NCI-H1048 (cell line): ENCODE measurements at places on chromosomes 1 and 21.

DNA sequence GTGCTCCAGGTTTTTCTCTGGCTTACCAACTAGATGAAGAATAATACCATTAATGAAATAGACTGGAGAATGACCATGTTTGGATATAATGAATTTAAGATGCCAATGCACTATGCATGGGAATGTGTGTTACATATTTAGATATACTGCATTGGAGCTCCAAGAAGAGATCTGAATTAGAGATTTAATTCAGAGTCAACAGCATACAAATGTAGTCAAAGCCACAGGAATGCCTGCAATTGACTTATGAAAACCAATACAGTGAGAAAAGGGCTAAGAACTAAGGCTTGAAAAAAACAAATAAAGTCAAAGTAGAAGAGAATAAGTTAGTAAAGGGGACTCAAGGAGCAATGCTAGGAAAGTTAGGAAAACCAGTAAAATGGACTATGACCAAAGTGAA is 59.1 kb downstream of the USP24 start:
- DNase-seq: no peak

- no peak for DNase-seq
Observed at GRCh38 chr1:231690059-231690458, 63.5 kb downstream of the DISC1 start.

DNA sequence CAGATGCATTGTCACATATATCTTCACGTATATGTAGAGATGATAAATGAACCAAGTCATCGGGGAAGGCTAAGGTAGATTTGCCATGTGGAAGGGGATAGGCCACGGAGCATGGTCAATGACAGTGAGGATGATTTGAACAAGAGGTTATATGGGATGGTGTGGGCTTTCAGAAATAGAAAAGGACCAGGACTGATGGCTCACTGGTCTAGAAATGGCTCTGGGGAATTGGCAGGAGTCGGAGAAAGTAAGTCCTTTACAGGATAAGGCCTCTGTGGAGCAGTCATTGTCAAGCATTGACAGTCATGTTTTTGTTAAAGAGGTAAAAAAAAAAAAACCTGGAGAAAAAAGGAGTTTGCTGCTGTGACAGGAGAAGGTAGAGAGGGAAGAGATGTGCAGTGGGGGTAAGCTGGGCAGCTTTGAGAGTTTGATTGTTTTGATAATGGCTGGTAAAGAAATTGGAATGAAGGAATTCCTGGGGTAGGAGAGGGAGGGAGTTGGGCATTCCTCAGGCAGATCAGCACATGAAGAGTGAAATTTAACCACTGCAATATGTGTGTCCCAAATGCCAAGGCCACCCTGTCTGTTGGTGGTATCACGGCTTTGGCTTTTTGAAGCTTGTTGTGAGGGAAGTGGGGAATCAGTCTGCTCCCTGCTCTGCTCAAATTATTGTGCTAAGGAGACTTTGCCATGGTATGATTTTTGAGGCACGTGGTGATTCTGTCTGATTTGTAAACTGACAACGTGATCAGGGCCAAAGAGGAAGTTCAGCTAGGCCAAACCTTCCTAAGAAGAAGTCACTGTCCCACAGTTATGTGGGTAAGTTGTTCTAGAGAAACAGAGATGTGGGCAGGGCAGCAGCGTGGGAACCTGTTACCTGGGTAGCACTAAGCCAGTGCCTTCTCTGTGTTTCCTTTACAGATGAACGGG is 26.0 kb downstream of the MACF1 start:
- DNase-seq: no peak

DNA sequence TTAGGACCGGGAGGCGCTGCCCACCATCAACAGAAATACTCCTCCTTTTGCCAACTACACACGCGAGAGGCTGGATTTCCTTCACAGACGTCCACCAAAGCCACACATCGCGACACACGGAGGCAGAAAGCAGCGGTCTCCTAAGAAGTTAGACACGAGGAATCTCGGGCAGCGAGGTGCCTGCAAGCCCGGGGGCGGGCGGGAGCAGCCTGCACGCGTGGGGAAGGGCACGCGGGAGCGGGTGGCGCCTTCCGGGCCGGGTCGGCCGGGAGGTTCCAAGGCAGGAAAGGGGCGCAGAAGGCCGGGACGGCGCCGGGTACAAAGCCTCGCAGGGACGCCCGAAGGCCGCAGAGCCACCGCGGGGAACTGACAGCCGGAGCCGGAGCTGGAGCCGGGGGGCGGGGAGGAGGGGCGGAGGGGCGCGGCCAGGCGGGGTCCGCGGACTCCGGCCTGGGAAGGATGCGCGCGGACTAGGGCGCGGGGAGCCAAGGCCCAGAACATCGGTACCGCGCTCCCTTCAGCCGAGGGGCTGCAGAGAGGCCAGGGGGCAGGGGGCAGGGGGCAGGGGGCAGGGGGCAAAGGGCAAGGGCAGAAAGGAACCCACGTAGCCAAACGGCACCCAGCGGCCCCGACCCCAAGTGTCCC is 722 bp downstream of the NPHP4 start:
- no peak for DNase-seq

GRCh38 chr1:234721476-234722269 is 111.7 kb upstream of the IRF2BP2 start:
- DNase-seq: no peak

GRCh38 chr1:244165701-244166100 is 114.6 kb downstream of the ZBTB18 start:
- no peak for DNase-seq

DNA sequence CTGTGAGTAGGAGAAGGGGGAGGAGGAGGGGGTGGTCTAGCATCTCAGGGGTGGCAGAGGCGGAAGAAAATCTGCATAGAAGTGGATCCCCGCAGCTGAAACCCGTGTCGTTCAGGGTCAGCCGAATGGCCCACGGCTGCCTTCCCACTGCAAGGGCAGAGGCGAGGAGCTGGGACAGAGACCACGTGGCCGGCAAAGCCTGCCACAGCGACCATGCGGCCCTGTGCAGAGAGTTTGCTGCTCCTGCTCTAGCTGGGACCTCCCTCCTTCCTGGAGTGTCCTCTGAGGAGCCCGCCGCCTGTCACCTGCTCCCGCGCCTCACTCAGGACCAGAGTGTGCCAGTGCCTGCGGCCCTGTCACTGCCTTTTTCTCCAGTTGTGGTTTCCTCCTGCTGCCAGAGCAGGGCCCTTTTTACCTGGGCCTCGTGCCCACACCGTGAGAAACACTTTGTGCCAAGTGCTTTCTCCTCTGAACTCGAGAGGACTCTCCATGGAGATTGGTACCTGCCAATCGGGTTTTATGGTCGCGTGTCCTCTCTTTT is 5.4 kb upstream of the TRPM2 start:
- no peak for DNase-seq

- DNase-seq: no peak
Observed at GRCh38 chr1:244868484-244869363, 4.4 kb upstream of the HNRNPU start.

DNA sequence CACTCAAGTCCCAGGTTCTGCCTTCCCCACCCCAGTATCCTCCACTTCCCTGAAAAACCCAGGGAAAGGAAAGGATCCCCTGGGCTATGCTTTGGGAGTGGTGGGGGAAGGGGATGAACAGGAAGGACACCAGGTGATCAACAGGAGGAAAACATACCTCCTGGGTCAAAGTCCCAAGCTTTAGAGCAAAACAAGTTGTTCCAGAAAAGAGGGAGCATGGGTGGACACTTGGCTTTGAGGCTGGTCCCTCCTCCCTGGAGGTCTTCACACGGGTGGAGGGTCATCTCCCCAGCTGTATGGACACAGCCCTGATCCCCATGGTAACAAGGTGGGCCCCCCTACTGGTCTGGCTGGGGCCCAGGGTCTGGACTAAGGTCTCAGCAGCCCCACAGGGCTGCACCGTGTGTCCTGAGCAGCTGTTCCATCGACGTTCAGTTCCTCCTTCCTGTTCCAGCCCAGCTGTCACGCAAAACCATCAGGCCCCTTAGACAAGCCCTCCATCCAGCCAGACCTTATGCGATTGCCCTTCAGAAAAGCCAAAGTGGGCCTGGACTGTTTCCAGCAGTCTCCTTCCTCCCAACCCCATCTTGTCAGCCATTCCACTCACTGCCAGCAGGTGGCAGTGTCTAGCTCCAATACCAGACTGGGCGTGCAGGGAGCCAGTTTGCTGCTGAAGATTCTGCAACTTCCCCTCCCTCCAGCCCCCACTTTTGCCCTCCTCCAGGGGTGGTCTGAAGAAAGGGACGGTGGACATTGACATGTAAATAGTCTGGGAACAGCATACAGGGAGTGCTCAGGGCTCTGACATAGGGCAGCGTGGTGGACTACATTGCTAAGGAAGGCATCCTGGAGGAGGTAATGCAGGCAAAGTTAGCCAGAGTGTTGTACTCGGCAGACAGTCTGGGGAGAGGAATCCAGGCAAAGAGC is 2.9 kb upstream of the PDZK1IP1 start:
- DNase-seq: no peak

DNA sequence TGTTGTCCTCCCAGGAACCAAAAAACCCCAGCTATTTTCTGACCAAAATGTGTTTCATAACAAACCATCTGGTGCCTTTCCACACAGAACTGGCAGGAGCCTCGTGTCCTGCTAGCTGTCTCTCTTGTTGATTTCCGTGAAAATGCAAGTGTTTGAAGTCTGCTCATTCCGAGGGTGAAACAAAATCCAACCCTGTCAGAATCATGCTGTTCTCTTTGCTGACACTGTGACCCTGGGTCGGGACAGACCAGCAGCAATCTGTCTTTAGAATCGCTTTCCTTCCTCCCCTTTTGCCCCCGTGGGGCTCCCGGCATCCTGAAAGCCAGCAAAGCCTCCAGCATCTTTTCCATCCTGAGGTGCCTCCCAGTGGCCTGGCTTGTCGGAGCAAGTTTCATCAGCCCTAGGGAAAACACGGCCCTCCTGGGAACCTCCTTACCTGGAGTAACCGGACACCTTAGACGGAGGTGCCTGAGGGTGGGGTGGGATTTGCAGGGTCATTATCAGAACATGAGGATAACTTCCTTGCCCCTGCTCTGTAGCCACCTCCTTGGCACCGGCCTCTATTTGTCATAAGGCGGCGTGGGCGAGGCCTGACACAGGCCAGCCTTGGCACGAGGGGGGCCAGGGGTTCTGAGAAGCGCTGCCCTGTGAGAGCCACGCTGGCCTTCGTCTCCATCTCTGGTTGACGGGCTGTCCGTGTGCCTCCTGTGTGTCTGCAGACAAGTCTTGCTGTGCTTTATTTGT is 24.9 kb downstream of the LDLRAP1 start:
- no peak for DNase-seq

GRCh38 chr1:227896710-227897655 is 50.7 kb downstream of the WNT9A start:
- no peak for DNase-seq

GRCh38 chr1:32681509-32681908 is 21.1 kb downstream of the SYNC start:
- DNase-seq: no peak

- DNase-seq: no peak
Observed at GRCh38 chr1:60893136-60893930, 189.0 kb upstream of the NFIA start.

GRCh38 chr1:168386949-168387586 is 106.4 kb downstream of the TBX19 start:
- peak; percentile 32 for DNase-seq

DNA sequence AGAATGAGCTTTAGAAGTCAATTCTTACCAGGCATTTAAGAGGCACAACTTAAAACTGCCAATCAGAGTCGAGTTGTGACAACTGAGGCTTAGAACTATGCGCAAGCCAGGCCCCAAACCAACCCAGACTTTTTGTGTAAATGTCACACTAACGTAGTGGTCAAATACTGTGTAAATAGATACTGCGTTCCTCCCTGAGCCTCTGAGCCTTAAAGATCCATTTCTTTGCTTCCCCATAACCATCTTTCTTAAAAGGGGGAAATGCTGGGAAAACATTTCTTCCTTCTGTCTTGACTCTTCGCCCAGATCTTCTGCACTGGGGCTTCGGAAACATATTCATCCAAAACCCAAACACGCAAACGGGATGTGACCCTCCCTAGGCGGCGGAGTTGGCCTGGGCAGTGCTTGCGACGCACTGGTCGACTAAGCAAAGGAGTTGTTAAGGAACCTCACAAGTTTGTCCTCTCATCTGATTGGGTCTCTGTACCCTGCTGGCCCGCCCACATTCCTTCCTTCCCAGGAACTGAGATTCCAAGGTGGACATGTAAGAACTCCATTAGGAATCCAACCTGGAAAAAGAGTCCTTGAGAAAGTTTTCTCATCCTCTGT is 2.6 kb downstream of the ADAMTS5 start:
- no peak for DNase-seq

- no peak for DNase-seq
Observed at GRCh38 chr21:44749116-44749758, 37.9 kb upstream of the TSPEAR start.

GRCh38 chr1:159406821-159407220 is 25.2 kb upstream of the OR10J4 start:
- no peak for DNase-seq

DNA sequence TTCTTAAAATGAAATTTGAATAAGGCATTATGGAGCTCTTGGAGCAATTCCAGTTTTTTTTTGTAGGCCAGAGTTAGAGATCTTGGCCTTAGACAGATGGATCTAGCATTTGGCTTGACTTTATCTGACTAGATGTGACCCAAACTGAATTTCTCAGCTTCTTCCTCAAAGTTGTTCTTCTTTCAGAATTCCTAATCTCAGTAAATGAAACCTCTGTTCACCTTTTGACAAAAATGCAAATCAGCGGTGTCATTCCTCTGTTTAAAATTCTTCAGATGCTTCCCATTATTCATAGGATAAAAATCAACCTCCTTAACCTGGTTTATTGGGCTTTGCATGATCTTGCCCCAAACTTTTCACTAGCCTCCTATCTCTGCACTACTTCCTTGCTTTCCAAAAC is 177.6 kb downstream of the RASAL2 start:
- DNase-seq: no peak

DNA sequence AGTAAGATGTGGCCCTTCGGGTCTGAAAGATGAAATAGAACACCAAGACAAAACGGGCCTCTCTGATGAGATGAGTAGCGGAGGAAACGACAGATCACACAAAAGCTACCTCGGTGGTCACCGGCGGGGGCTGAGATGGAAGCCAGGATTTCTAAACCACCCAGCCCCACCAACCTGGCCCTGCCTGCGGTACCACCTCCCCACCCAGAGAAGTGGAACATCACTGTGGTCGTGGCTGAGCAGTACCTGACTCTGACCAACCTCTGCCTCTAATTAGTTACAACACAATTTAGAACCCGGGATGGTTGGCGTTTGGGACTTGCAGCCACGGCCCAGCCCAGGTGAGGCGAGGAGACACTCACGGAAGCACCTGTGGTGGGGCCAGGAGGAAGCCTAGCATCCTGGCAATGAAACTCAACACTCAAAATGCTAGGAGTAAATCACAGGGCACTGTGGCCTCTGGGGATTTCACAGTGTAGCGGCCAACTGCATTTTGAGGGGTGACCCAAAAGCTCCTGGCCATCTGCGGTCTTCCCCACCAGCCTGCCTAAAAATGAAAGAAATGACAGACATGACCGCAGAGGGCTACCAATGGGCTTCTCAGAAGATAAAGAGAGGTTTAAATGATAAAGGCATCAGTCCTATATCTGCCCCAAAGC is 73.4 kb downstream of the ITPKB start:
- no peak for DNase-seq
